BE2C (cell line): ENCODE measurements at places on chromosomes 5 and 9.

DNA sequence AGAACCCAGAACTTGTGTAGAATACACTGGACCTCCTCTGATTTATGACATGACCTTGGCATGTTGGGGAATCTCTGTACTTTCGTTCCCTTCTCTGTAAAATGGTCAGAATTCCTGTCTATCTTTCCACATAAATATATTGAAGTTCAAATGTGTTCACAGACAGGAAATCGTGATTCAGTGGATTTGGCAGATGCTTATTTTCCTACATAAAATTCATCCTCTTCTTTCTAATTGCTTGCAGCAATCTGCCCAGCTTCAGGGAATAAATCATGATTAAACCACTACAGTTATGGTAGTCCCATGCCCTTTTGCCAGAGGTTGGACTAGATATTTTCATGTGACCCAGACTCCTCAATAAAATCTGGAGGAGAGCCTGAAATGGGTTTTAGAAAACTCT, 52.1 kb upstream of the ARL15 start:
- no peak for DNase-seq

- no peak for DNase-seq
Observed at GRCh38 chr5:179680014-179680779, 637 bp downstream of the CBY3 start.

- DNase-seq, result no peak
Observed at GRCh38 chr5:138139781-138140090, 508 bp upstream of the NME5 start.

DNA sequence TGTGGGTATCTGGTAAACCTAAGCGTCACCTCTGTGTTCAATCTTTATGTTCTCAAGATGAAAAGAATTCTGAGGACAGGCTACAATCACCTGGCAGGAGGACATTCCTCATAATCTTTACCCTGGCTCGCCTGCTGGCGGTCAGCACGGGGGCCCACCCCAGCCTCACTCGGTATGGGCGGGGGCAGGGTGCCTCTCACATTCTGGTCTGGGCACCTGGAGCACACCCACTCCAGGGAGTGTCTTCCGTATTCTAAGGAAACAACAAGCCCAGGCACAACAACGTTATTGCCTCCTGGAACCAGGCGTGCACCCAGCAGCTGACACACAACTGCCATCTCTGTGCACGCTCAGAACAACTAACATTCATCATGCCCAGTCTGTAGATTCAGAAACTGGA, 179.8 kb downstream of the ROR2 start:
- DNase-seq, result no peak

DNA sequence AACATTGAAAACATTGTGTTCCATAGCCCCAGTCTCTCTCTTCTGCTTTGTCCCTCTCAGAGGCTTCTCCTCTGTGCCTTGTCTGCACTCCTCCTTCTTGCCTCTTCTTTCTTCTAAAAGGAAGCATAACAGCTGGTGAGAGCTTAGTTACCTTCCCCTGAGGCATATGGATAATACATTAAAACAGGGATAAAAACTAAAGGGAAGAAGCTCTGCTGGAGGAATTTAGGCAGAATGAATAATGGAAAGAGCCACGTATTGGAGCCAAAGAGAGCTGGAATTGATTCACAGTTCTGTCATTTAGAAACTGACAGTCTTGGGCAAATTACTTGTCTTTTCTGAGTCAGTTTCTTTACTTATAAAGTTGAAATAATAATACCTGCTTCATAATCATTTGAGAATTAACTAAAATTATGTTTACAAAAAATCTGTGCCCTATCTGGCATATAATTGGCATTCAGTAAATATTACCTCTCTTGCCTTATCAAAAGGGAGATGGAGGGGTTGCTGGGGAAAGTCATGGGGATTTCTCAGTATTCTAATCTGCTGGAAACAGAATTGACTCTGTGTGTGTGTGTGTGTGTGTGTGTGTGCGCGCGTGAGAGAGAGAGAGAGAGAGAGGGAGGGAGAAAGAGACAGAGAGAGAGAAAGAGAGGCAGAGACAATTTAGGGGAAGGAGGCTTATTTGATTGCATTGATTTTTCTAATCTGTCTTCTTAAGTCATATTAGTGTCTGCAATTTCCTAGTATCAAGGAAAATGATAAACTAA, 20.2 kb downstream of the ZNF474 start:
- DNase-seq, result no peak

DNA sequence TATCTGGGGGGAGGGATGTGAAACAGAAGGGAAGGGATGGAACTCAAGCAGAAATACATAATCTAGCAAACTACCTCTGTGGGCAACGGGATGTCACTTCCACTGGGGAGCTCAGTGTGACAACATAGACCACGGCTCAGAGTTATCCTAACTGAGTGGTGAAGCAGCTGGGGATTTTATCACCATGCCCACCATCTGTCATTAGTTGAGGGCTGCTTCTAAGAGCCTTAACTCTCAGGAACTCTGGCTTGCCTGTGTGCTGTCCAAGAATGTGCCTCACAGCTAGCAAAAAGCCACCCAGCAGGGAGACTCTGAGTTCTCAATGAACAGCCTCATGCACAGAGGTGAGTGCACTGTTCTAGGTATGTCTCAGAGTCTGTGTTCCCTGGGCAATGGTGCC, 90.6 kb upstream of the CXCL14 start:
- DNase-seq, result no peak

DNA sequence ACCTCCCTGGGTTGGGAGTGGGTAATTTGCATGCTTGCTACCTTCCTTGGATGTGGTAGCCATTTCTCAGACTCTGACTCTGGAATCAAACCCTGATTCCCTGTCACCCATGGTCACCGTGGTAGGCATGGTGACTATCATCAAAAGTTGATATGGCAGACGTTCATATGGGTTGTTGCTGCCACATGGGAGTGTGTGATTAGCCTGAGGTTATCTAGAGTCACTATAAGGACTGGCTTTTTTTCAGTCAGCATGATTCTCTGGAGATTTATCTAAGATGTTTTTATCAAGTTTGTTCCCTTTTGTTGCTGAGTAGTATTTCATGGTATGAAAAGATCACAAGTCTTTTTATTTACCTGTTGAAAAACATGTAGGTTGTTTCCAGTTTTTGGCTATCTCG, 7.0 kb downstream of the RCL1 start:
- no peak for DNase-seq

DNA sequence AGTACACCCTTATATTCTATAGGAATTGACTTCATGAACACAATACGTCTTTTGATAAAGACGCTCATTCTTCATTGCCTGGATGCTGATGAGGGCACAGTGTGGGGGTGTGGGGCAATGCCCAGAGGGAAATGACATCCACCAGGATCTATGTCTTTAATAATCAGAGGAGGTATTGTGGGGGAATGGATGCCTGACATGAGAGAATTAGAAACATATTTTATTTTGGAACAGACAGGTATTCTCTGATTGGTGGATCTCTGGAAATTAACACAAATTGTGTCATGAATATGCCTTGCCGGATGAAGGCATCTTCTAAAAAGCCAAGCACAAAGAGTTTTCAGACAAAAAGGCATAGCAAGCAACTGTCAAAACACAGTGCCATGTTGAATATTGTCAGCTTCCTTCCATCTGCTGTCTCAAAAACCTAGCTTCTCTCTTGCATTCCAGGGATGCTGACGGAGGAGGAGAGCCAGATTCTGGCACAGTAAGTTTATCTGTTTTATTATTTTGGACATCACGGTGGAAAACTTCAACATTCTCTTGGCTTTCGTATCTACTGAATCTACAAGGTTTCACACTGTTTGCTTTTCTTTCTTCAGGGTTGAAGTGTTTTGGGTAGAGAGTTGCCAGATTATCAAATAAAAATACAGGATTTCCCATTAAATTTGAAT, 3.9 kb upstream of the C5orf58 start:
- no peak for DNase-seq

- DNase-seq, result no peak
Observed at GRCh38 chr5:137236849-137237507, 262.1 kb downstream of the SPOCK1 start.

GRCh38 chr9:129570450-129571297, 50.2 kb downstream of the C9orf50 start:
- DNase-seq, result peak; percentile 47

GRCh38 chr9:124696101-124696500, 75.0 kb downstream of the NR6A1 start:
- no peak for DNase-seq

- no peak for DNase-seq
Observed at GRCh38 chr9:93156475-93157008, 22.5 kb upstream of the NINJ1 start.

GRCh38 chr5:65727491-65728156, 5.6 kb downstream of the NLN start:
- no peak for DNase-seq

- DNase-seq, result no peak
Observed at GRCh38 chr5:32600054-32600622, 14.8 kb downstream of the SUB1 start.

- no peak for DNase-seq
Observed at GRCh38 chr9:5488221-5489008, 21.9 kb upstream of the PDCD1LG2 start.

DNA sequence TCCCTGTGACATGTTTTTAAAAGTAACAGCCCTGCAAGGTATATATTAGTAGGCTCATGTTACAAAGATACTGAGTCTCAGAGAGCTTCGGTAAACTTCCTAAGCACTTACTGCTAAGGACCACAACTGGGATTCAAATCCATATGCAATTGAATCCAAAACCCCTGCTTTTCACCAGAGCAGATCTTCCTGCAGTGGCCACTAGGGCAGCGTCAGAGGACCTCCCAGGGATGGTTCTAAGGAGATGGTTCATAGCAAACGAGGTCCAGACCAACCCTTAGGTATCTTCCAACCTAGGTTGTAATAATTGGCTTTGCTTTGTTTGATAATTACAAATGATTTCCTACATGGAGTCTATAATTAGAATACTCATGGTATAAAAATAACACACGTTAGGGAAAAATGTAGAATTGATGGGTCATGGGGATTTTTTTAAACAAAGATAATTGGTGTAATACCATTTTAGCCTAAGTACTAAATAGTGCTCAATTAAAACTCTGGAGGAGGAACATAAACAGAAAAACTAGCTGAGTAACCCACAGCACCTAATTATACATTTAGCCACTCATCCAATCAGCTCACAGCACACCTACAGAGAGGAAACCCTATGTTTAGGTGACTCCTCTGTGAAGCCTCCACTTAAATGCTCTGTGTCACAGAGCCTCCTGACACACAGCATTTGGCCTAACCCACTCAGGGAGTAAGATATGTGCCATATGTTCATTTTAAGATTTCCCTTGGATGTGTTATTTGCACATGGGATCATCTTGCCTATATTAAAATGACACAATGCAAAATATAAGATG, 10.0 kb upstream of the CAST start:
- DNase-seq, result peak; percentile 30

GRCh38 chr5:54601411-54602230, 84.1 kb downstream of the SNX18 start:
- no peak for DNase-seq

GRCh38 chr5:54756301-54756700, 229.1 kb downstream of the ESM1 start:
- no peak for DNase-seq

DNA sequence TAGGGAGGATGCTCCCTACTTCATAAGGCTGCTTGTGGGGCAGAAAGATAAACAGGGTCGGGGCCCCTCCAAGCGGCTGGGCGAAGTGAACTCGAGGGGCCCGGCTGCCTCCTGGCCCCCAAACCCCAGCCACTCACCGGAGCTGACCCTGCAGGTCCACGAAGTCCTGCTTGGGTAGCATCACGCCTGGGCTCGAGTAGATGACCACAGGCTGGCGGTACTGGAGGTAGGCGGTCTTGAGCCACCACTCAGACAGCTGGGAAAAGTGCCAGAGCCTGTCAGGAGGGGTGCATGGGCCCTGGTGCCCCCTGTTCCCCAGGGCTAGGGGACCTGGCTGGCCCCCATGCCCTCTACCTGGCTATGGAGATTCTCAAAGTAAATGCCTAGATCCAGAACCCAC, 6.5 kb downstream of the CRAT start:
- no peak for DNase-seq

GRCh38 chr5:72351376-72351775, 31.2 kb downstream of the PTCD2 start:
- DNase-seq, result no peak

DNA sequence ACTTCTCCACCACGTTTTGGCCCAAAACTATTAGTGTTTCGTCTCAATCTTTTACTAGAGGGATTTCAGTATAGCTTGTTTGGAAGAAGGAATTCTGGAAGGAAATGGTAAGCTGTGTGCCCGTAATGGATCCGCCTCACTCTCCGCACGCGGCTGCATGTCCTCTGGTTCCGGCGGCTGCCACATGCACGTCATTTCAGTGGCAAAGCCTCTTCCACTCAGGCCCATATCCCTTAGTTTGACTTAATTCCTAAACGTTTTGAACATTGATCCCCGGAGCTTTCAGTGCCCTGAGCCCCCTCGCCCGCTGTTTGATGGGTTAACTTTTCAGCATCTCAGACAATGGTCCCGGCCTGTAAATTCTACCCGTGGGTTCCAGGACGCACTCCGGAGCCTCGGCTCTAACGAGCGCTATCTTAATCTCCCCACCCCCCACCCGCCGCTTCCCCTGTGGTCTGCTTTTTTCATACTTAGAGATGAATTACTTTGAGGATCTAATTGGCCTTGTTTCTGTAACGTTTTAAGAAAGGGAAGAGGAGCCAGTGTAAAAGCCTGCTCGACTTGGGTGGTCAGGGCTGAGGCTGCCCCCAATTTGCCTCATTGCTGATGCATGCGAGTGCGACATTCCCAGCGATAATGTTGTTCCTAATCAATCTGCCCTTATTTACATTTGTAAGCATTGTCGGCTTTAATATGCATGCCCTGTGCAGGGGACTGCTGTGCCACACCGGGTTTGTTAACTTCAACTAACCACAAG, 4.6 kb downstream of the PTCH1 start:
- peak; percentile 69 for DNase-seq

GRCh38 chr5:135966790-135967189, 12.0 kb upstream of the LECT2 start:
- DNase-seq, result no peak

DNA sequence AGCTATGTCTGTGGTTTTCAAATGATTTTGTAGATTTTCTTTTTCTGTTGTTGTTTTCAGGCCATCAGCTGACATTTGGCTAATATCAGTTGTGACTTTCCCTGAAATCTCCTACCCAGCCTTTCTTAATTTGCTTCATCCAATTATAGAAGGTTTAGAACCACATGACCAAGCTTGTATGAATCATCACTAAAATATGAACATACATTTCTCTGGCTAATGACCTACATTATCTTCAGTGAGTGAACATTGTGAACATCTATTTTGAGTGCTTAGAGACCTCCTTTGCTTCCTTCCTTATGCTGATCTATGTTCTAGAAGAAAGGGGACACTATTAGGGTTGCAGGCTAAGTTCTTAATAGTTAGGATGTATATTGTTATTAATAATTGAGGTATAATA, 532.5 kb downstream of the RAB3C start:
- DNase-seq, result no peak
